ENCODE measurements at places on chromosomes 3 and 15.

DNA sequence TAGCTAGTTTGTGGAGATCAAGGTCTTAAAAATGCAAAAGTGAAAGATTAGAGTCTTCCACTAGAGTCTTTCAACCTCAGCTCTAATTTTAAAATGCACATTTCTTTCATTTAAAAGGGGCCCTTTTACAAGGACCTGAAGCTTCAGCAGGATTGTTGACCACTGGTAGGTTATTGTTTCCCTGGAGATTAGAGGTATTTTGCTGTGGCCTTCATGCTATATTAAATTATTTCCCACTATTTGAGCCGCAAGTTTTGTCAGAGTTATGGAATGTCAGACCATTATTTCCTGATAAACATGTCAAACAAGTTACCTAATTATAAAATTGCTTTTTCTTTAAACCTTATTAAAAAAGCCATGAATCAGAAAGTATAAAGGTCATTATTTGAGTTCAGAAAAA, 103.1 kb upstream of the CCNL1 start:
- DNase-seq = no peak

DNA sequence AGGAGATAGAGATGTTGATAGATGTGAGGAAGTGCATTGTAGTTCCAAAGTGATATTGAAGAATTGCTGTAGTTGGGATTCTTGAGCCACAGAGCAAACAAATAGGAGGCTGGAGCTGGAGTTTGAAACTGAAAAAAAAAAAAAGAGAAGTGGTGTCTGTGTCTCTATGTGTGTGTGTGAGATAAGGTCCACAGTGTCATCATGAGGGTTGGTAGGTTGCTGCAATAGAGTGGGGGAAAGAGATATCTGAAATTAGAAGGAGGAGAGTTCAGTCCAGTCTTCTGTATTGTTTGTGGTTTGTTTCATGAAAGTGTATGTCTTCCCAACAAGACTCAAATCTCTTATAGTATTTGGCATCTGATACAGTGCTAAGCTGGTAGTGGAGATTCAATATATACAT, 37.3 kb upstream of the CACNA1D start:
- no peak for DNase-seq

DNA sequence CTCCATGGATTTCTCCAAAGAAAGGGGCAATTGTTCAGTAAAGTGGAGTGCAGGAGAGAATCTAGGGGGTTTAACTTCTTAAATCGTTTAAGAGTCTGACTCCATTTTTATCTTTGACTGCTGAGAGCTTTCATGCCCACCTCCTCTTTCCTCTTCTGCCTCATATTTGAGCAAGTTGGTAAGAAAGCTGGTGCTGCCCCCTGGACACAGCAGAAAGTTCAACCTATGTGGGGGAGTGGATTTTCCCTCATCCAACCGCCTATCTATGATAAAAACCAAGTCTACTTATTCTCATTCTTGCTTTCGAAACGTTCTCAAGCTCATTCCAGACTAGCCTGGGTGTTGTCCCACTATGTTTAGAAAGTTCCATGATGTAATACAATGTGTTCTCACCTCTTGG, 26.0 kb downstream of the HHLA2 start:
- DNase-seq = peak; percentile 14

- no peak for DNase-seq
These were observed 22.7 kb upstream of the IREB2 start for GRCh38 chr15:78415284-78415683.

DNA sequence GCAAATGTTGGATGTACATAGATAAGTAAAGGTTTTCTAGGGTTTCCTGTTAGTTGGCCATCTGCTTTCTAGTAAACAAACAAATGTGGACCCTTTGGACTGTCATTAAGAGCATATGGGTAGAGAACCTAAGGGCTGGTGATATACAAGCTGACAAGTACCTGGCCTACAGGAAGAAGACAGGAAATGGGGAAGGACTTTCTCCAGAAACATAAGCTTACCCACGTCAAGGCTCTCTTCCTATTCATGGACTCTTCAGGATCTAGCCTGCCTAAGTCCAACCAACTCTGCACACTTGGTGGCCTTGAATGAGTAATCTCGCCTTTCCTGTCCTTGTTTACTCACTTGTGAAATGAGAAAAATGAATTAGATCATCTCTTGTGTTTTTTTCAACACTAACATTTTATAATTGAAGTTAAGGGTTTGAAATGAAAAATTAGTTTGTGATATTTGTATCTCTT, 22.2 kb upstream of the GOLIM4 start:
- no peak for DNase-seq

- no peak for DNase-seq
These were observed 28.6 kb upstream of the OR5K4 start for GRCh38 chr3:98325055-98325454.

DNA sequence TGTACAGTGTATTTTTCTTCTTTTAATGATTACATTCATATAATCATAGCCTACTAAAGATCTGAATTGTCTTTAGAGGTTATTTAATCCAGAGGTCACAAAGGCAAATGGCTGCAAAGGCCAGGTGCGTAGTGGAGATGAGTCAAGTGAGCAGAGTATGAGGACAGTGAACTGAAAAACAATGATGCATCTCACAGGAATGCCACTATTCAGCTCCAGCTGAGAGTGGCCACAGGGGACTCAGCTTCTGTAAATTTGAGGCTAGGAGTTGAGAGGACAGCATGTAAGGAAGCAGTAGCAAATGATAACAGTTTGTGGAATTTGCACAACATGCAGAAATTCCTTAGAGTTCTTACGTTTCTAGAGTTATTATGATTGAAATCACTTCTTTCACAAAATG, 50.4 kb downstream of the COL6A5 start:
- no peak for DNase-seq

GRCh38 chr3:42381551-42382082, 28.8 kb downstream of the LYZL4 start:
- no peak for DNase-seq
